ENCODE measurements at places on chromosomes 5 and 9.

DNA sequence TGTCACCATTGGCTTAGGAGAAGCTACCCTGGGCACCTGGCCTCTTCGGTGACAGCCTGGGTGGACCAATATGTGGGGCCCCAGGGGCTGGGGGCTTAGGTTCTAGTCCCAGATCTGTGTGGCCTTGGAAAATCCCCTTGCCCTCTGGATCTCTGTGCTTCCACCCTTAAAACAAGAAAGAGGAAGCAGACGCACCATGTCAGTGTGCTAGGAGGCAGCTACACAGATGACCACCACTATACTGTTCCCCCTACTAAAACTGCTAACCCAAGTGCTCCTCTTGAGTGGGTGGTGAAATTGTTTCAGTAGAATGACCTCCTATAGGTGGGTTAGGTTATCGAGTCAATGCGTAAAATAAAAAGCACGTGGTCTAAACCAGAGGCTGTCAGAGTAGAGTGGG lies 31.0 kb downstream of the AFAP1L1 start:
- no peak for DNase-seq

DNA sequence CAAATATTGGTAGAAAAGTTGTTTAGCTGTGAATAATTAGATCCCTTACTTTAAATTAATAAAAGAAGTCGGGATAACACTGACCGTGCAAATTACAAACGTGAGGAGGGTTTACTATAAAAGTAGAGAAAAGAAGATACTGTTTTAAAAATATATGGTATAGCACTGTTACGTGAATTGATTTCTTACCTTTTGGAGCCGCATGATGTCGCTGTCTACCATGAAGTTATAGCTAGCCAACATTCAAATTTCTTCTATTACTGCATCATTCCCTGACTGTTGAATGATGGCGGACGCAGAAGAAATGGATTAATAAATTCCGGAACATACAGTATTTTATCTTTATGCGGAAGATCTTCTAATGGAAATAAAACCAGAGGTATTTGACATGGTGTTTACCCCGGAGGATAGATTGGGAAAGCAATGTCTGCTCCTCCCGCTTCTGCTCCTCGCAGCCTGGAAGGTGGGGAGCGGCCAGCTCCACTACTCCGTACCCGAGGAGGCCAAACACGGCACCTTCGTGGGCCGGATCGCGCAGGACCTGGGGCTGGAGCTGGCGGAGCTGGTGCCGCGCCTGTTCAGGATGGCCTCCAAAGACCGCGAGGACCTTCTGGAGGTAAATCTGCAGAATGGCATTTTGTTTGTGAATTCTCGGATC lies at the start of gene PCDHA6:
Gene PCDHA6, plus strand, starts transcription at position 257 of the 658 bp plus-strand sequence. Its CDS starts 132 bp downstream, at position 389.
- no peak for DNase-seq

GRCh38 chr9:134455934-134456755 lies 129.9 kb downstream of the RXRA start:
- peak; percentile 21 for DNase-seq

- DNase-seq: no peak
Measured at GRCh38 chr5:660491-661030, 32.6 kb downstream of the TPPP start.

GRCh38 chr9:20551236-20551635 lies 71.1 kb downstream of the MLLT3 start:
- no peak for DNase-seq

- DNase-seq: no peak
Measured at GRCh38 chr9:33939924-33940874, 108.5 kb downstream of the UBAP2 start.

- DNase-seq: no peak
Measured at GRCh38 chr5:126443374-126443851, 20.2 kb downstream of the GRAMD2B start.

- no peak for DNase-seq
Measured at GRCh38 chr9:70954126-70954525, 167.3 kb downstream of the TRPM3 start.

GRCh38 chr5:38755181-38755580 lies 90.6 kb upstream of the OSMR start:
- no peak for DNase-seq

DNA sequence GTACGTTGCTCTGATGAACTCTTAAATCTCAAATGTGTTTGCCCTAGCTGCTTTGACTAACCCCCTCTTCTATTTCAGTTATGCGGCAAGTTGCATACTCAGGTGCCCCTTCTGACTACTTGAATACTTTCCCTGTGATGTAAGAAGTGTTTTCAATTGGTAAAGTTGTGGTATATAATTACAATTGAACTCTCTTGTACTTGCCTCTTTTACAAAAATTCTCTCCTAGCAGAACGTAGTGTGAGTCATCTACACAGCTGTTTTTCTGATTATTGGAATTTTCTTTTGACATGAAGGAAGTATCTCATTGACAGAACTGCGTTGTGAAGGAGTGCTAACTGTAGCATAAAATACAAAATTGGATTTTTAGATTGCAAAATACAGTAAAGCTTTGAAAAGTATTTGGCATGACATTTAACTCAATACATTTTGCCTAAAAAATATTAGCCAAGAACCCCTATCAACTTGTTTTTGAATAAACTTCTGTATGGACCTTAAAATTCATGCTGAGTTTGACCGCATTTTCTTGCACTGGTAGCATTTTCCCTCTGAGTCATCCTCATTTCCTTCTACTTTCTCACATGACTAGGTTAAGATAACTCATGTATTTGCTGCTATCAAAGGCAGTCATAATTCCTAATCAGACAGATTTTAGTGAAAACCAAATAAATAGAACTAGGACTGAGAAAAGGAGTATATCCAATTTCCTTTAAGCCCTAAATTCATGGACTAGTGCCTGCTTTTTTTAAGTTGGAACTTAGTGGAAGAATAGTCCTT lies 6.3 kb downstream of the CRHBP start:
- DNase-seq: peak; percentile 74

DNA sequence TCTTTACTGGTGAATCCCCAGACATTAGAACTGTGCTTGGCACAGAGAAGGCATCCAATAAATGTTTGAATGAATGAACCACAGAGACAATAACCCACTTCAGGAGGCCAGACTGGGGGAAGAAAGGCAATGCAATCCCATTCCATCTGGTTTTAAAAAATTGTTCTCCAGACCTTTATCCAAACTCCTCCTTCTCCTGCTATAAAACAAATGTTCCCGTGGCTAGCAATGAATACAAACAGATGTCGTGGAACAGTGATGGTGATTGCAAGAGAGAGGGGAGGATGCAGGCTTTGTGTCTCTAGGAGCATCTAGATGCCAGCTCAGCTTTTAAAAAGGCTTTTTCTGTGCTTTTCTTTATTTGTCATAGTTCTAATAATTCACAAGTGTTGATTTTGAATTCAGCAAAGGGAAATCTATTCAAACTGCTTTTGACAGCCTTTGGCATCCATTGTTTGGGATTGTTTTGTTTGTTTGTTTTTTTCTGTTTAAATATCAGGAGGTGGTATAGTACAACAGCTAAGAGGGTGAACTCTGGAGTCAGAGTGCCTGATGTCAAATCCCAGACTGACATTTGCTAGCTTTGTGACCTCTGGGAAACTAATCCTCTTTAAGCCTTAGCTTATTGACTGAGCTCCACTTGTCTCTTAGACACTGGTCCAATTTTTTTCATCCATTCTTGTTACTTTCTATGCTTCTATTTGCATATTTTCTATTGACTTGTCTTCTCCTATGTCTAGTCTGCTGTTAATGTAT lies 59.1 kb downstream of the TNFSF15 start:
- DNase-seq: no peak

- peak; percentile 66 for DNase-seq
Measured at GRCh38 chr5:56303511-56303910, 70.4 kb upstream of the ANKRD55 start.

DNA sequence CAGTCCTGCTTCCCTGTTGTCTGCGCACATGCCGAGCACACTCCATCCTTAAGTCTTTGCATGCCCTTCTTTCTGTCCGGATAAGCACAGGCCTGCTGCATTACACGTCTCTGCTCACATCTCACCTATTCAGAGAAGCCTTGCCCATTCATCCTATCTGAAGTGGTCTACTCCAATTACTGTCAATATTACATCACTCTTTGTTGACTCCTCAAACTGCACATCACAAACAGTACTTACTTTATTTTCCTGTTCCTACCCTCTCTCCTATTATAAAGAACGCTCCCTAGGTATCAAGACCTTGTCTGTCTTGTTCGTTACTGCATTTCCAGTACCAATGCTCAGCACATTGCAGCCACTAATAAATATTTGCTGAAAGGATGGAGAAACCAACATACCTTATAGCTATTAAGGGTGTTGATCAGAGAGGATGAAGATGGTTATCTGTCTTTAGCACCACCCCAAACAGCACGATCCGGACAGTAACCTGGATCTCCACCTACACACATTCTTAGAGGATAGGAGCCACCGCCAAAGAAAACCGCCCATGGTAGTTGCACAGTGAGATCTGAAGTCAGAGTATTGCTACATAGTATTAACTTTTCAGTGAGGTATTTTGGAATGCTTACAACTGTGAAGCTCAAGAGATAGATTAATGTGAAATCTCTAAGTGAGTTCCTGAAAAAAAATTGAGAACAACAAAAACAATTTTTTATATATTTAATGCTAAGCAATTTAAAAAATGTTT lies 1.6 kb upstream of the PRRC1 start:
- DNase-seq: no peak

DNA sequence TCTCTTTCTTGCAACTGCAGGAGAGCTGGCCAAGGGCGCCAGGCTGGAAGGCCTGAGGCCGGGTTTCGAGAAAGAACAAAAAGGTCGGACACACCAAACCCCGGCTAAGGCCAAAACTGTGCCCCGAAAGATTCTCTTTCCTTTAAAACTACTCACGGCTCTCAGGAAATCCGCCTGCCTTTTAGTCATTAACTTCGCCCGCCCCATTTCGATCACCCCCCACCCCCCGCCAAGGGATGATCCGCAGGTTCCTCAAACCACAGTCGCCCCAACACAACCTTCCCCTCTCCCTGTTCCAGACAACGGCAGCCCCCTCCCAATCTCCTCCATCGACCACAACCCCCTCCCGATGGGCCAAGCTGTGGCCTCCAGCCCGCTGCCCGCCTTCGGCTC lies 536 bp downstream of the FEM1C start:
- peak; percentile 47 for DNase-seq

GRCh38 chr9:94889628-94890027 lies 163.1 kb downstream of the AOPEP start:
- no peak for DNase-seq
